Stimulated activated CD8-positive, alpha-beta memory T cell treated with anti-CD3 and anti-CD28 coated beads, Interleukin-4, amount 100 ng/mL, for 1 hour (primary cell): ENCODE measurements at places on chromosomes 5 and 9.

DNA sequence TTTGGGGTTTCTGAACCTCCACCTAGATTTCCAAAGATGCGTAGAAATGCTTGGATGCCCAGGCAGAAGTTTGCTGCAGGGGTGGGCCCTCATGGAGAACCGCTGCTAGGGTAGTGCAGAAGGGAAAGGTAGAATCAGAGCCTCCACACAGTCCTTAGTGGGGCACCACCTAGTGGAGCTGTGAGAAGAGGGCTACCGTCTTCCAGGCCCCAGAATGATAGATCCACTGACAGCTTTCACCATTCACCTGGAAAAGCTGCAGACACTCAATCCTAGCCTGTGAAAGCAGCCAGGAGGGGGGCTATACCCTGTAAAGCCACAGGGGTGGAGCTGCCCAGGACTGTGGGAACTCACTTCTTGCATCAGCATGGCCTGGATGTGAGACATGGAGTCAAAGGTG is 13.3 kb upstream of the HSDL2 start:
- no peak for DNase-seq

GRCh38 chr9:74942801-74943200 is 9.9 kb downstream of the C9orf40 start:
- DNase-seq: no peak

- DNase-seq: no peak
Measured at GRCh38 chr9:114499528-114499927, 5.7 kb downstream of the WHRN start.

GRCh38 chr5:36836831-36837230 is 39.7 kb upstream of the NIPBL start:
- no peak for DNase-seq

- DNase-seq: no peak
Measured at GRCh38 chr5:116574367-116575325, at the start of gene SEMA6A. Gene SEMA6A (minus strand): TSS chr5:116574823. CDS start chr5:116504944, 69,879 bp downstream.

GRCh38 chr9:134929193-134930158 is 11.8 kb upstream of the FCN1 start:
- DNase-seq: no peak

DNA sequence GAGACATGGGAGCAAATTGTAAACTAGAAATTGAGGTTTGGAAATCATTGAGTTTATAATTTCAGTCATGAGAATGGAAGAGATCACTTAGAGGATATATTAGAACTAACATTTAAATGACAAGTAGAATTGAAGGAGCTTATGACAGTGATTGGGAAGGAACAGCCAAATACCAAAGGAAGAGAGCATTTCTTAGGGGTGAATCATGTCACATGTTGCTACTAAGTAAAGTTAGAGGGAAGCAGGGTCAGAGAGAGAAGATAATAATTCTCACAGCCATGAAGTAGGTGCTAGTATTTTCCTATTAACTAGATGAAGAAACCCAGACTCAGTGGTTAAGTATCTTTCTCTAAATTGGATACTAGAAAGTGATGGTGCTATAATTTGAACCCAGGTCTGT is 59.3 kb downstream of the COMMD10 start:
- no peak for DNase-seq

DNA sequence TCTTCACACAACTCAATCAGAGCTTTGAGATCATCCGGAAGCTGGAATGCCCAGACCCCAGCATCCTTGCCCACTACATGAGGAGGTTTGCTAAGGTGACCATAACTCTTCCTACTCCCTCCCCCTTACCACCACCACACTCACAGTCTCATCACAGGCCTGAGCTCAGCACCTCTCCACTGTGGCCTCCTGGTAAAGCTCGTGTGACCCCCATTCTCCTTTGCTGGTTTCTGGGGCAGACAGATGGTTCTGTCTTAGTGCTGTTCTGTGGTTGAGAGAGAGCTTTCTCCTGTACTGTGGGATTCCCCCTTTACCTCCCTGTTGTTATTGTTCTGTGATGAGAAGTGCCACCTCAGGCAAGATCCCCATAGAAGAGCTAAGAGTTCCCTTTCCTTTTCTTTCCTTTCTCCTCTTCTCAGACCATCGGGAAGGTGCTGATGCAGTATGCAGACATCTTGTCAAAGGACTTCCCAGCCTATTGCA is 92.7 kb upstream of the RUSC2 start:
- no peak for DNase-seq

- no peak for DNase-seq
Measured at GRCh38 chr9:614431-614830, 227.1 kb upstream of the DMRT1 start.

GRCh38 chr5:38032149-38032548 is 192.3 kb upstream of the GDNF start:
- no peak for DNase-seq

GRCh38 chr9:83041771-83042170 is 21.2 kb downstream of the RASEF start:
- DNase-seq: no peak

DNA sequence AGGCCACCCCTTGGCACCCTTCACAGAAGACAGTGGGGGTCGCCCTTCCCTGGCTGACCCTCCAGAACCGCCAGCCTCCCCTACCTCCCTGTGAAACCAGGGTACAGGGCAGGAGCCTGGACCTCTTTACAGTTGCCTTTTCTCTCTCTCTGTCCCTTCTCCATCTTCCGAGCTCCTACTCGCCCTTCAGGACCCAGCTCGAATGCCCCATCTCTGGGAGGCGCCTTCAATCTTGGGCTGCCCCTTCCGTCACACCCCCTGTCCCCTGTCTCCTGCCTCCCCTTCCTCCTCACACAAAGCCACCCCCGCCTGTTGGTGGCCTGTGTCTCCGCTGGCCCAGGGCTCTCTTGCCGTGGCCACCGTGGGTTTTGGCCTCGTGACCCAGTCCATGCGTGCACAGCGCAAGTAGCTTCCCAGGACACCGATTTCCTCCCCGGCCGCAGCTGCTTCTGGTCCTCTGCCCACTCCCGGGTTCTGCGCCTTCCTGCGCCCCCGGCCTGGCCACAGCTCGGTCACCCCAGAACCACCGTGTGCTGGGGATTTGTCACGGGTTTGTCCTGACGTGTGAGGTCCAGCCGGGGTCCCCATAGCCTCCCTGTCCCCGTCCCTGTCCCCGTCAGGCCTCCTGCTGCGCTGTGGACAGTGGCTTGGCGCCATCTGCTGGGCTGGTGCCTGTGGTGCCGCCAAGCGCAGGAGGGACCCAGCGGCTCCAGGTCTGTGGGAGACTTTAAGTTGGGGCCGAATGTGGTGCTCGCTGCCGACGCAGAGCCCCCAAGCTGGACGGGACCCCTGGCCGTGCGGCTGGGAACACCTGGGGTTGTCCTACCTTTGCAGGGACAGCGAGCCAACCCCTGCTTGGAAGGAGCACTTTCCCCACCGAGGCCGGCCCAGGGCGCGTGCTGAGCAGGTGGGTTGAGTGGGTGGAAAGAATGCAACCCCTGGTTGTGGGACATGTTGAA is 4.0 kb upstream of the TMEM250 start:
- DNase-seq: no peak

- no peak for DNase-seq
Measured at GRCh38 chr9:114238891-114239875, 83.7 kb upstream of the ORM1 start.

GRCh38 chr9:121050128-121050988 is at the start of gene C5:
Gene C5 (minus strand): TSS chr9:121050275. CDS start chr9:121050246, 29 bp downstream.
- no peak for DNase-seq

DNA sequence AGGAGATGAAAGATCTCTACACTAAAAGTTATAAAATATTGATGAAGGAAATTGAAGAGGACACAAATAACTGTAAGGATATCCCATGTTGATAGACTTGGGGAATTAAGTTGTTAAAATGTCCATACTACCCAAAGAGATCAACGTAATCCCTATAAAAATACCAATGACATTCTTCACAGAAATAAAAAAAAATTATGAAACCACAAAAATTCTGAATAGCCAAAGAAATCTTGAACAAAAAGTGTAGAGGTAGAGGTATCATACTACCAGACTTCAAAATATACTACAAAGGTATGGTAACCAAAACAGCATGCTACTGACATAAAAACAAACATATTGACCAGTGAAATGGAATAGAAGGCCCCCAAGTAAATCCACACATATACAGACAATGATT is 71.5 kb upstream of the ELL2 start:
- DNase-seq: no peak

DNA sequence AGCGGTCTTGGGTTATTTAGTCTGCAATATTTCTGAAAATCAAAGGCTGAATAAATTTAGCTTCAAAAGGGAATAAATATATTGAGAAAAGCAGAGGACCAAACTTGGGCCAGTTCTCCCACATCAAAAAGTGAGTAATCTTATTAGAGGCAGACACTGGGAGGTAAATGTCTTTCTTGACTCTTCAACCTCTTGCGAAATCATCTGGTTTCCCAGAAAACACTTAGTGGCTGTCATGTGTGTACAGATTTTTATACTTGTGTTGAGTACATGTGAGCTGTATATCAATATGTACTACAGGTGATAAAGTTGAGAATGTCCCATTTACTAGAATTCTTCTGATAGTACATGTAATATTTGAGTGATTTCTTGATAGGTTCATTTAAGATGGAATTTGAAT is 454.9 kb downstream of the PRR16 start:
- DNase-seq: no peak

DNA sequence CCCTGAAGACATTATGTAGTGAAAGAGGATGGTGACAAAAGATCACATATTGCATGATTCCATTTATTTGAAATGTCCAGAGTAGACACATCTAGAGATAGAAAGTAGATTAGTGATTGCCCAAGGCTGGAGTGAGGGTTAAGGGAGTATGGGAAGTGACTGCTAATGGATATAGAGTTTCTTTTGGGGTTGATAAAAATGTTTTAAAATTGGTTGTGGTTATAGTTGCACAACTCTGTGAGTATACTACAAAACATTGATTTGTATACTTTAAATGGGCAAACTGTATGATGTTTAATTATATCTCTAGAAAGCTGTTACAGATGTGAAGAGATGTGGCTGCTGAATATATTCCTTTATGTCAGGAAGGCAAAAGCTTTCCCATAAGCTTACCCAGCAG is 202.8 kb downstream of the CCDC171 start:
- DNase-seq: no peak

- no peak for DNase-seq
Measured at GRCh38 chr9:2125906-2126305, 110.8 kb downstream of the SMARCA2 start.

- no peak for DNase-seq
Measured at GRCh38 chr9:8234316-8234715, 434.7 kb upstream of the DMAC1 start.

DNA sequence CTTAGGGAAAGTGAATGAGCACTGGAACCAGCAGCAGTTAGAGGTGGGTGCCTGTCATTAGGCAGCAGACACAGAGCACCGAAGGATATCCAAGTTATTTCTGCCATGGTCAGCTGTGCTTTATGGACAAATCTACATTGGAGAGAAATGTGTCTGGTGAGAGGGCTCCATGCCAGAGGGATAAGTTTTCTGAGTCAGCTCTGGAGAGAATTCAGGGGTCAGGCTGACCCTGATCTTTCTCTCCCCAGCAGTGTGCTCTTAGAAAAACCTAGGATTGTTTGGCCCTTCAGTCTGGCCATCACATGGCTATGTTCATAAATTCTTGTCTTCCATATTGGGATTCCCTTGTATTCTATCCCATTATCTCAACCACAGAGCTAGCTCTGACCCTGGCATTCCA is 8.9 kb upstream of the IL17B start:
- no peak for DNase-seq
